ENCODE measurements at places on chromosomes 7 and 10.

- no peak for DNase-seq
Observed at GRCh38 chr10:14244801-14245211, 85.9 kb downstream of the FRMD4A start.

DNA sequence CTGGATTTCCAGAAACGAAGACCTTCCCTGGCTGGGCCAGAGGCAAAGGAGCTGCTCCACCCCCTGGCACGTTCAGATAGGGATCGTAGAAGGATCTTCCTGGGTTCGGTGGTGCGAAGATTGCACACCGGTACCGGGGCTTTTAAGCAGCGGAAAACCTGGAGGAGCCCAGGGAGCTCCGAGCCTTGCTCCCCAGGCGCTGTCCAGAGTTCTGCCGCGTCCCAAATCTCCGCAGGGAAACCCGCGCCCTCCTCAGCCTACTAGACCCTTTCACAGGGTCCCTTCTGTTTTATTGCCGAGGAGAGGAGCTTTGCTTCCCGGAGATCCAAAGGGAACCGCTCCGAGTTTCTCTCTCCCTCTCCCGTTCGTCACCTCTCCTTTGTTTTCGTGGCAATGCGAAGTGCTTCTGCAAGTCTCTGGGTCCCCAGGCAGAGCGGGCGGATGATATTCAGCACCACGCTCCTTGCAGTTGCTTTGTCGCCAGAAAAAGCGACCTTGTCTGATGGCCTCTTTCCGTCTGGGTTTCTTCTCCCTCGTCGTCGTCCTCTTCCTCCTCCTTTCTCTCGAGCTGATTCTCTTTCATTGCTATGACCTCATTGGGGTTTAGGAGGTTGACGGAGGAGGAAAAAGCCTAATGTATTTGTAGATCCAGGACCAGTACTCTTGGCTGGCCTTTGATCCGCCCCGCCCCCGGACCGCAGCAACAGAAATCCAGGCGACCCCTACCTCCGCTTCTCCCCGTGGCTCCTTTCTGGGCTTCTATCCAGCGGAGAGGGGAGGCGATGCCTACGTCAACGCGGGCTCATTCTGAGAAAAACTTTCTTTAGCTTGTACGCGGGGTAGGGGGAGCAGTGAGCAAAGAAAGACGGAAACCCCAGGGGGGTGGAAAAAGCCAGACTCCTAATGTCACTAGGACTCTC is at the start of gene TMEM196:
TMEM196 (minus strand) TSS at position 777 of the 920 bp plus-strand sequence. CDS start 921 bp downstream, outside the sequence.
- DNase-seq, result peak; percentile 44

- DNase-seq, result no peak
Observed at GRCh38 chr10:74927701-74928100, 101.3 kb downstream of the KAT6B start.

DNA sequence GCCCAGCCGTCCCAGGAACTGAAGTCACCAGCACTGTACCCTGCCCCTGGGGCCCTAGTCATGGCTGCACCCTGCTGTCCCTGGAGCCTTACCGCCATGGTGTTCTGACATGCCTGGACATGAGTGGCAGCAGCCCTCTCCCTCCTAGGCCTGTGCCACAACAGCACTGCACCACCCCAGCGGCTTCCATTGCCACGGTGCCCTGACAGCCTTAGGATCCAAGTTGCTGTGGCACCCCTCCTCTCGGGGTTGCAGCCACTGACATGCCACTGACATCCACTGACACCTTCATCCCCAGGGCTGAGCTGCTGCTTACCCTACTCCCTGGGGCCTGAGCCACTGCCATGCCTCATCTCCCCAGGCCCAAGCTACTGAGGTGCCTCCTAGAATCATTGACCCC is 39.6 kb upstream of the SHH start:
- DNase-seq, result no peak

GRCh38 chr10:82922755-82923154 is 1047.8 kb downstream of the NRG3 start:
- no peak for DNase-seq

- DNase-seq, result no peak
Observed at GRCh38 chr7:44967571-44968446, 11.0 kb downstream of the MYO1G start.

DNA sequence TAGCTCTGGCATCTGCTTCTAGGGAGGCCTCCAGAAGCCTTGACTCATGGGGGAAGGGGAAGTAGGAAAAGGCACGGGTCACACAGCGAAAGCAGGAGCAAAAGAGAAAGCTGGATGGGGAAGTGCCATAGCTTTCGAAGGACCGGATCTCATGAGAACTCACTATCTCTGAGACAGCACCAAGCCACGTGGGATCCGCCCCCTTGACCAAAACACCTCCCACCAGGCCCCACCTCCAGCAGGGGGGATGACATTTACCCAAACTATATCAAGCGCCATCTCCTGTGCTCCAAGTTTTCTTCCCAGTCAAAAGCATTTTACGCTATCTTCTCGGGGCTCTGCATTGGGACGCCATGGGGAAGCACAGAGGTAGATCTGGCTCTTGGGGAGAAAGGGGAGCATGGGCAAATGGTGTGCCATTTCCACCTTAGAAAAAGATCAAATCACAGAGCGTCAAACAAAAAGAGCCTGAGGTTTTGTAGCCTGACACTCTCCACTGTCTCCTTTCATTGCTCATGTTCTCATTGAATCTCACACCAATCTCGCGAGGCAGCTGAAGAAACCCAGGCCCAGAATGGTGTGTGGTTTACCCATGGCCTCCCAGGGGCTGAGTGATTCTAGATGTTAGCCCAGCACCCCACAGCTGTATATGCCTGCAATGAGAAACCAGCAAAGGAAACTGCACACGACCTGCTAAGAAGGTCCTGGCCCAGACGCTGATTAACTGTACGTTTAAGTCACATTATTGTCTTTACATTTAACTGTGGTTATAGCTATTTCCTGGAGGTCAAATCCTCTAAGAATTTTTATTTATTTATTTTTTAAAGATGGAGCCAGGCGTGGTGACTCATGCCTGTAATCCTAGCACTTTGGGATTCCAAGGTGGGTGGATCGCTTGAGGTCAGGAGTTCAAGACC is 8.1 kb upstream of the OLAH start:
- no peak for DNase-seq

Data from AG08395 (cell line).